Occipital lobe (tissue), 3 donors: ENCODE measurements at places on chromosomes 6 and 20.

GRCh38 chr6:131640576-131640975 is 3.5 kb downstream of the ENPP3 start:
- DNase-seq: no peak

DNA sequence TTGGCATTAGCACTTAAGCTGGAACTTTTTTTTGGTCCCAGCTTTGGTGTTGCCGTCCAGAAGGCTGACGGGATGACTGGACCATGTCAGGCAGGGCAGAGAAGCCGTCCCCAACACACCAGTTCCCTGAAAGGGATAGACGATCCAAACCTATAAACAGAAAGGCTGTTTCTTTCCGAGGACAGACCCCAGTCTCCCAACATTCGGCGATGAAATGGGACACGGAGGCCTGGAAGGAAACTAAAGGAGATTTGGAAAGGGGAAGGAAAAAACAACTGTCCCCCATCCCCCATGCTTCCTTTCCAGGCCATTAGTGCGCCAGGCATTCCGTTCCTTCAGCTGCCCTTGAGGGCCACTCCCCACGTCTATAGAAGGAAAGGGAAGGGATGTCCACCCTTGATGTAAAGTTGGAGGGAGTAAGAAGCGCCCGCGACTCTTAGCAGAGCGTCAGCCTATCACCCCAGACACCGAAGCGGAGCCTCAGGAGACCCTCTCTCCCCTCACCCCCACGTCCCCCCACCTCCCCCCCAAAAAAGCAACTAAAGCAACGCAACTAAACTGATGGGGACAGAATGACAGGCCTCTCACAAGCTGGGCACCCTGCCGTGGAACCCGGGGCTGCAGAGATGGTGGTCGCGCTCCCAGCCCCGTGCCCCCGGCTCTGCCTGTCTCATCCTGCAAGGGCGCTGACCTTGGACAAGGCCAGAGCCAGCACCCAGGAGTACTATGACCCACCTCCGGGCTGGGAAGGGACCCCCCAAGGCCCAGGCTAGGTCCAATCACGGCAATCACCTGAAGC is 638 bp downstream of the BLCAP start:
- DNase-seq: no peak

- no peak for DNase-seq
Measured at GRCh38 chr6:27867945-27868300, 44.3 kb downstream of the OR2B2 start.

- peak; percentile 52 for DNase-seq
Measured at GRCh38 chr6:13445005-13445743, 42.2 kb downstream of the GFOD1 start.

DNA sequence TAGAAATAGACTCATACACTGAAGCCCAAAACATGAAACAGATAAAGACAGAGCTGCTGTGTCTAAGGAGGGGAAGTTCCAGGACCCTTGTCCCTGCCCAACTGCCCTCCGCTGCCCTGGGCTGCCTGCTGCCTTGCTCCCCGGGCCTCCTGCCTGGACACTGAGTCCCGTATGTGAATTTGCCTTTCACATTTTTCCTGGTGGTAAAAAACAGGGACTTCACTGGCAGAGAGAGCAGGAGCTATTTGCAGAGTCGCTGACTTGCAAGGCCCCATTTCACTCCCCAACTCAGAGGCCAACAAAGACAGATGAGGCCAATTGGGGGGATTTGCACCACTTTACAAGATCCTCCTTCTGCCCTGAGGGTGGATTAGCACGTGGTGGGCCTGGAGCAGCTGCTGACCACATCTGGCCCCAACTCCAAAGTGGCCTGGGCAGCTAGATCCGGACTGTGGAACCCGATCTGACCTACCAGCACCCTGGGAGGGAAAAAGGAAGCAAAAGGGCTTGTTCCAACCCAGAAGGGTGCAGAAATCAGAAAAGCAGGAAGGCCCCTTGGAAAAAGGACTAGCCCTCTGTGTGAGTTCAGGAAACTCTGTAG is 61.4 kb downstream of the NOL4L start:
- no peak for DNase-seq

GRCh38 chr6:129621252-129621651 is 88.7 kb downstream of the ARHGAP18 start:
- no peak for DNase-seq

DNA sequence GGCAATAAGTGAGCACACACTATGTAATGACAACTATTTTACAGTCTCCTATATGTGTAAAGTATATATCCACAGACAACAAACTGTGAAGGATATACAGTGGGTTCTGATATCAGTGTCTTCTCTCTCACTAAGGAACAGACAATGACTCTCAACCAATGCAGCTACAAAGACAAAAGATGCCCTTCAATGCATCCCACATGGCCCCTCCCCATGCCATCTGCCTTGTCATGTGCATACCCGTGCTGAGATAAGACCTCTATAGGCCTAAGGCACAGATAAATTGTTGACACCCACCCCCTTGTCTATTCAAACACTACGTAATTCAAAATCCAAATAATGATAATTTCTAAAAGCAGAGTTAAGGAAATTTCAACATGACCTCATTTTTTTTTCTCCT is 1123.5 kb upstream of the MAP3K7 start:
- DNase-seq: no peak

GRCh38 chr20:38202153-38202981 is 37.3 kb upstream of the TGM2 start:
- no peak for DNase-seq

- no peak for DNase-seq
Measured at GRCh38 chr6:156909212-156910010, 132.2 kb downstream of the ARID1B start.

DNA sequence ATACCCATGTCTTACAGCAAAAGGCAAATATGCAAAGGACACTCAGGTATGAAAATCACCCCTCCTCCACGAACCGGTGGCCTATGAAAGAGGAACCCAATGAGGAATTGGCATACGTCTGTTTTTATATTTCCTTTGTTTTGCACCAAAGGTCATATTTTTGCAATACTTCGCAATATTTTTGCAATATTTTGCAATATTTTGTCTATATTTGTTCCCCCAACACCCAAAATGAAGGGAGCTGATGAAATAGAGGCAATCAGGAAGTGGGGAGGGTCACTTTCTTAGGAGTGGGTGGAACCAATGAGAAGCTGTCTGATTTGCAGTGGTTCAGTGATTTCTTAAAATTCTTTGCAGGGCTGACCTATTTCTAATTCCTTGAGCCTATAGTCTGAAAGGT is 296.8 kb upstream of the TSHZ2 start:
- DNase-seq: no peak

DNA sequence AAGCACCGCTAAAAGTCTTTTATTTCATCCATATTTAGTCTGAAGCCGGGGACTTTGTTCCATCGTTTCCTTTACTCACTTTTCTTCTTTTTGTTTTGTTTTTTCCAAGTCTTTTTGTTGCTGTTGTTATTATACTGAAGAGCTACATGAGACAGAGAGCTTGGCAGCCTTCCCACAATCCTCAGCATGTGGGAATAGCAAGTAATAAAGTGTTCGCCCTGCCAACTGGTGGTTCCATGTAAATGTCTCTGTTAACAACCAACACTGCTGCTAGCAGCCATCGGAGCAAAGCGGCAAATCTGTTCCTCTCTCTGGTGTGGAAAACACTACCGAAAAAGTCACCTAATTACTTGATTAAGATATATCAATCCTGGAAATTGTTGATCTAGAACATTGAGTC is 437.8 kb upstream of the ID4 start:
- DNase-seq: no peak

GRCh38 chr6:30061858-30062458 is 893 bp downstream of the POLR1H start:
- DNase-seq: no peak

DNA sequence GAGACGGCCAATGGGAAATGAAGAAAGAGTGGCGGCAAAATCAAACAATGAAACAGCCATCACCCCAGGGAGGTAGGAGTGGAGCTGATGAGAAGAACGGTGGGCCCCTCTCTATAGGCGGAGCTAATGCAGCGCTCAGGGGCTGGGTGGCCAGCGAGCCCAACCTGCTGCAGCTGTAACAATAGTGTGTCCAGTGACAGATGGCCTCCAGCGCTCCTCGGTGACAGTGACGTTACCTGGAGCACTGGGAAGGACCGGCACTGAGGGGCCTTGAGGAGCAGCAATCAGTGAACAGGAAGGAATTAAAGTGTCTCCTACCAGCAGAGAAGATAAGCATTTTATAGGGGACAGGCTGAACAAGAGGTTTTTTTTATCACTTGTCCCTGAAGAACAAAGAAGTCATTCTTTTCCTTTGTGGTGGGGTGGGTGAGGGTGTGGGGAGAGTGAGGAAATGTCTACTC is 81.6 kb downstream of the FOXA2 start:
- DNase-seq: no peak
